Fibroblast of skin of left biceps (primary cell): ENCODE measurements at places on chromosomes 11 and 22.

DNA sequence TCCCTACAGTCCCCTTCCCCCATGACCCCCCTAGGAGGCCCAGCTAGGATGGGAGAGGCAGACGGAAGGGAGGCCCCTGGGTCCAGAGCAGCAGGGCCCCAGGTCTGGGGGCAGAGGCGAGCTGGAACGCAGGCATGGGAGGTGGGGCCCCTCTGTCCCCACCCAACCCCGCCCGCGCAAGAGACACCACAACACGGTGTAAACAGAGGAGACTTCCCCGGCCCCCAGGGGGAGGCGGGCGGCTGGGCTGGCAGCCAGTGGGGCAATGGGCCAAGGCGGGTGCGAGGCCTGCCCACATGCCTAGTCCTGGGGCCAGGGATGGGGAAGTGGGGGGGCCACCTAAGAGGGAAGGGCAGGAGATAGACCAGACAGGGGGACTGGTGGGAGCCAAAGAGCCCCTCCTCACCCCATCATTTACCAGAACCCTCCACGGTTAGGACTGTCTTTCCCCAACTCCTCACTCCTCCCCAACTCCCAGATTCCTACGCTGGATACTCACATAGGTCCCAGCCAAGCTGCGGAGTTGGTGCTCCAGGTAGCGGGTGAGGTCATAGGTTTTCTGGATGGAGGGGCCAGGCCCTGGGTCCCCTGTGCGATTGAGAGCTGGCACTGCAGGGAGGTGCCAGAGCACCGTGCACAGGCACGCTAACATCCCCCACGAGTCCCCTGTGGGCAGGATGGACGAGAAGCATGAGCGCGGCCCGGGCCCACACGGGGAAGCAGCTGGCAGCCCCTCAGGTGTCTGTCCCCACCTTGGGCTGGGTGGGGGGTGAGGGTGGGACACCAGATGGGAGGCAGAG is 6.2 kb downstream of the CLCF1 start:
- DNase-seq = no peak

DNA sequence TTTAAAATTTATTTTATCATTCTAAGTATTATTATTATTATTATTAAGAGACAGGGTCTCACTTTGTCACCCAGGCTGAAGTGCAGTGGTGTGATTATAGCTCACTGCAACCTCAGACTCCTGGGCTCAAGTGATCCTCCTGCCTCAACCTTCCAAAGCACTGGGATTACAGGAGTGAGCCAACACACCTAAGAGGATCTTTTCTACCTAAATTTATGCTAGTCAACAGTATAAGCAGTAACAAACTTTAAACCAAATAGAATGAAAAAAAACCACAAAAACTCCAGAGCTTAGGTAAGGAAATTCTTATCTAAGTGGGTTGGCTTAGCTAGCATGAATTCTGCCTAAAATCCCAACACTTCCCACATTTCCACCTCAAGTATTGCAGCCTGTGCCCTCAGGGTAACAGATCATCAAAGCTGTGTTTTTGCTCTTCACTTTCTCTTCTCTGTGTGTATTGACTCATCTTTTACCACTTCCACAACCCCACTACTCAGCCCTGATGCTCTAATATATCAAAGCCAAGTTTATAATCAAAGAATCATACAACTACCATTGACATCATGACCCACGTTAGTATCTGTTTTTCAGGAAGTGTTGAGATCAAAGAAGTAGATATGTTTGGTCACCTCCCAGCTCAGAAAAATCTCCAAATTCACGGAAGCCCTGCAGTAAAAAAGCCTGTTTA is 93.7 kb upstream of the SPON1 start:
- no peak for DNase-seq

DNA sequence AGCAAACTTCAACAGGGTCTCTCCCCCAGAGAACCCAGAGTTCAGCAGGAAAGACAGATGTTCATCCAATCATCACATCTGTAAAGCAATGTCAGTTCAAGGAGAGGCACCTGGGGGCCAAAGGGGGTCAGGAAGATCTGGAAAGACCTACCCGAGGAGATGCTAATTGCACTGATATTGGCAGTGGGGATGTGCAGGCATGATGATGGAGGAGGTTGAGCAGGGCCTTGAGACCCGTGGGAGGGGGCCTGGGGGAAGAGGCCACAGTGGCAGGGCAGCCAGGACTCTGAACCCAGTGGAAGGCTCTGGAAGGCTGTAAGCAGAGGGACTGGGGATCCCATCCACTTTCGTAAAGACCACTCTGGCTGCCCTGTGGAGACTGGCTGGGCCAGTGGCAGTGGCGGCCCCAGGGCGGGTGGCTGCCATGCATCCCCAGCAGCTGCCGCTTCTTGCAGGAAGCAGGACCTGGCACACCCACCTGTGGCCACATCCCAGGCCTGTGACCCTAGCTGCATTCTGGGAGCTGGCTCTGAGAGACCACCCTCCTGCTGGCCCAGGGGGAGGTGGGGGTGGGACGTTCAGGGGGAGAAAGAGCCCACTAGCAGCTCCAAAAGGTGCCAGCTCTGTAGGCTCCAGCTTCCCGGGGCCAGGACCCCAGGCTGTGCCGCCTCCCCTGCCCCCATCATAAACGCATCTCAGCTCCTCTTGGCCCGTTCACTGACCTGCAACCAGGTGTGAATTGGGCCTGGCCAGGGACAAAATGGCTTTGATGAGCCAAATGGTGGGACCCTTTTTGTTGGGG is 59.9 kb upstream of the FGF3 start:
- DNase-seq = no peak

DNA sequence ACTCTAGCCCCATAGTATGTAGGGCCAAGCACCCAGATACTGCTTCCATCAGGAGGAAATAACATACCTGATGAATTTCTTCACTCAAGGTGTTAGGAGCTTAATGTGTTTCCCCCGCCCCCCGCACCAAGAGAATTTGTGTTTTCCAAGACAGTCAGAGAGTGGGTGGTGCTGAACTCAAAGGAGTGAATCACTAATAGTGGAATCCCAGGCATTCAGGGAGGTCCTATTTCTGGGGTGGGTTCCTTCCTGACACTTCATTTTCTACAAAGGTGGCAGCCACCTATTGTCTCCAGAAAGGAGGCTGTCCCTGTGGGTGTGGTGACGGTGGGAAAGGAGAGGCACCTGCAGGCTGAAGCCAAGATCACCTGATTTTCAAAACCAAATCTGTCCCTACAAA is 50.8 kb upstream of the ELF5 start:
- no peak for DNase-seq

DNA sequence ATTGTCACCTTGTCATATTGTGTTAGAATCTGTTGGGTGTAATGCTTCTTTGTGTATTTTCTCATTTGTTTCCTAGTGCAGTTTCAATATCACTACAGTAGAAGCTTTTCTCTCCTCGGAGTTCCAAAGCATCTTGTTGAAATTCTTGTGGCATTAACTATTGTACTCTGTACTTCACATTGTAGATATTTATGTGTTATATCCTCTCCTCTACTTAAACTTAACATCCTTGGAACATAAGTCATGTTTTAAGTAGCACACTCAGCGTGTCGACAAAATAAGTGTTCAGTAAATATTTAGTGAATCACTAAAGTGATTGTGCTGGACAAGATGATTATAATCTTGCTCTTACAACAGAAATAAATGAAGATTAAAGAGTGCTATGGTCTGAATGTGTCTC is 201.7 kb downstream of the ARHGAP42 start:
- DNase-seq = no peak

GRCh38 chr11:94926271-94926625 is 47.1 kb downstream of the CWC15 start:
- DNase-seq = no peak

GRCh38 chr11:11586465-11586864 is 35.3 kb downstream of the GALNT18 start:
- no peak for DNase-seq

- DNase-seq = no peak
These were observed 718 bp downstream of the LTBP3 start for GRCh38 chr11:65557280-65558001.

- no peak for DNase-seq
These were observed 67.5 kb upstream of the ZBED5 start for GRCh38 chr11:10925149-10925926.

DNA sequence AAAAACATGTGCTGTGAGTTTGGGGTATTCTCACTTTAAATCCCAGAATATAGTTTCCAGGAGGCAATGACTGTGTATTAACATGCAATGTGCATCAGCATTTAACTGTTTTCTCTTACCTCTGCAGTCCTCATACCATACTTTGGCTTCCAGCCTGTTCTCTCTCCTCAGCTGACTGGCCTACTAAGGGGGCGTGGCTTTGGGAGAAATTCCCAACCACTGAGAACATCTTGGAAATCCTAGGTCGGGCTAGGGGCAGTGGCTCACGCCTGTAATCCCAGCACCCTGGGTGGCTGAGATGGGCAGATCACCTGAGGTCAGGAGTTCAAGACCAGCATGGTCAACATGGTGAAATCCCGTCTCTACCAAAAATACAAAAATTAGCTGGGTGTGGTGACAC is 13.5 kb upstream of the ZC3H12C start:
- no peak for DNase-seq

DNA sequence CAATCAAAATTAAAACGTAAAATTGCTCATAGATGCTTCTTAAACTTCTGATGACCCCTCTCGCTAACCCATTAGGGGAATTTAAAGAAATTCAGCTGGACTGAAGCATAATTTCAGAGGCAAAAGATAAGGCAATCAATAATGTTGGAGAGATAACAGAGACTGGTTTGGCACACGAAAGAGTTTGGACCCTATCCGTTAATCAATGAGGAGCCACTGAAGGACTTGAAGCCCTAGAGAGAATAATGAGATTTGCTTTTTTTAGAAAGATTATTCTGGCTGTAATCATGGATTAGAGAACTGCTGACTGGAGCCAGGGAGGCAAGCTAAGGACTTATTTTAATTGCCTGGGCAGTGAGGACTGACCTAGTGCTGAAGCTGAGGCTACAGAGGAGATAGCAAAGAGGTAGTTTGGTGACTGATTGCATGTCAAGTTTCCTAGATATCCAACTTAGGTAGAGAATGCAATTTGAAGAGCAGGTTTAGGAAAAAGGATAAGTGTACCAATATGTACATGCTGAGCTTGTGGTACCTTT is 11.9 kb upstream of the ARHGAP42 start:
- no peak for DNase-seq

DNA sequence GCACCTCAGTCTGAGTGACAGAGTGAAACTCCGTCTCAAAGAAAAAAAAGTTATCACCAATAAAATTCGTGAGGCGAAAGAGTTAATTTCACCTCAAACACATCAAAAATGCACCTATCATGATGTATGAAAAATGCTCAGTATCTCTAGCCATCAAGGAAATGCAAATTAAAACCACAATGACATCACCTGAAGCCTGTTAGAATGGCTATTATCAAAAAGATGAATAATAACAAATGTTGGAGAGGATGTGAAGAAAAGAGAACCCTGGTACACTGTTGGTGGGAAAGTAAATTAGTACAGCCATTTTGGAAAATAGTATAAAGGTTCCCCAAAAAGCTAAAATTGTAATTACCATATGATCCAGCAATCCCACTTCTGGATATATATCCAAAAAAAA is 23.6 kb downstream of the CHEK2 start:
- no peak for DNase-seq

- DNase-seq = no peak
These were observed 22.7 kb upstream of the CCND1 start for GRCh38 chr11:69618237-69618636.

DNA sequence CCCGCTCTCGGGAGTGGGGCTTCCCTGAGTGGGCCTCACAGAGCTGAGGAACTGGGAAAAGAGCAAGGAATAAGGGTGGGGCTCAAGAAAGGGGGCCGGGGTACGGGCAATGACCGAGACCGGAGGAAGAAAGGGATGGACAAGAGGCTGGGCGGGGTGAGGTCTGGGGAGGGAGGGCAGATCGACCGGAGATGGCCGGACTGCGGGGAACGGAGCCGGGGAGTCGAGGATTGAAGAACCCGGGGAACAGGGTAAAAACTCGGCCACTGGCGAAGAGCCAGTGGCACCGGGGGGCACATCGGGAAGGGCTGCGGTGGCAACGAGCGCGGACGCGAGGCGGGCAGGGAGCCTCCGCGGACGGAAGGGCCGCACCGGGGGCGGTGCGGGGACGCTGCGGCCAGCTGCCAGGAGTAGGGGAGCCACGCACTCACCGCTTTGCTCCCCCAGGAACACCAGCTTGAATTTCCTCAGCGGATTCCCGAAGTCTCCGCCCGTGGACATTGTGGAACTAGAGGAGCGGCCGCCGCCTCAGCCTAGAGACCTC is 667 bp downstream of the RAB6A start:
- DNase-seq = no peak

GRCh38 chr22:25764270-25765015 is 22.5 kb downstream of the MYO18B start:
- DNase-seq = no peak

DNA sequence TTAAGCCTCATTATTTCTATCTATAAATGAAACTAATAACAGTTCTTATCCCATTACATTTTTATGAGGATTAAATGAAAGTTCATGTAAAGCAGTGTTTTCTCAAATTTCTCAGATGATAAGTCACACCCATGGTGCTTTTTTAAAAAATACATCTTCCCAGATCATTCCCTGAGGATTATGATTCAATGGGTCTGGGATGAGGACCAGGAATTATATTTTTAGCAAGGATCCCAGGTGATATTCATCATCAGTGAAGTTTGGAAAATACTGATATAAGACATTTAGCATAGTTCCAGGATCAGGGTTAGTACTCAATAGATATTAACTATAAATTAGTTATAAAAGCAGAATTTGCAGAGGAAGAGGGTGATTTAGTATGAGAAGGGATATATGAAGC is 89.1 kb downstream of the BBOX1 start:
- no peak for DNase-seq

DNA sequence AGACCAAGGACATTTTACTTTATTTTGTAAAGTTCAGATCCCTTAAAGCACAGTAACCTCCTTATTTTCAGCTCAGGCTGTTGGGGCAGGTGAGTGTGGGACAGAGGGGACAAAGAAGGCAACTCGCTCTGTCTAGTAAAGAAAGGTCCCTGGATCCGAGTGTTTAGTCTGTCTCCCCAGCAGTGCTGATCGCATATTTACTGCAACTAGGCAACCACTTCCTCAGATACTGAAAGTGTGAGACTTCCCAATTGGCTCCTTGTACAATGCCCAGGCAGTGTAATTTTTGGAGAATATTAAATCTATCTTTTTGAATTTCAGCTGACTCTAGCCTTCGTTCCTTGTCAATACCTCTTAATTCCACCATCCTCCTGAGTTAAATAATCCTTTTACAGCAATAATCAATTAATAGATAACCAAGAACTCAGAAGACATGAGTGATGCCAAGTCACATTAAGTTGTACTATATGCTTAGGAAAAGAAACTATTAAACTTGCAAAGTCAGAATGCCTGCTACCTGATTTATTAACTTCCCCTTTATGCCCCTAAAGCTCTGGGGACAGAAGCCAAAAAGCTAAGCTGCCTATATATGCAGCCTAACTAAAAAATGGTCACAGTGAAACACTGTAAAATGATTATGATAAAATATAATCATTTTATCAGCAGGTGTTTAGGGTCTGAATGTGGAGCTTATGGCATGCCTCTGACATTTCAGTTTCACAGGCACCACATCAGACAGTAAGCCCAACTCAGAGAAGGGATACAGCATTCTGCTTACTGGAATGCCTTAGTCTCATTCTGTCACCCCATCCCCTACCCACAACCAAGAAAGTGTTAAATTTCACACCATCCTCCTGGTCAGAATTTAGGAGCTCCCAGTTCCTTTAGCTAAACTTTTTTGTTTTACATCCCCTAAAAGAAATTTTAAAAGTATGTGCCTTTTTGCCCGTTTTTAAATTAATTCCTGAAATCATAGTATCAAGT is 138.7 kb downstream of the TRIM44 start:
- no peak for DNase-seq

GRCh38 chr11:86482692-86483091 is 108.0 kb downstream of the CCDC81 start:
- DNase-seq = no peak
